Central memory CD8-positive, alpha-beta T cell (primary cell): ENCODE measurements at places on chromosomes 3 and 15.
A peak's percentile ranks its signal among the peaks of the same experiment; 100 is the strongest.

GRCh38 chr15:92132982-92133755, 260.5 kb upstream of the ST8SIA2 start:
- no peak overlapping the region for H3K4me3 ChIP-seq
- H3K27ac ChIP-seq, result no peak overlapping the region
- no peaks in the 10 kb centered on the region for H3K27me3 ChIP-seq
- no peak for DNase-seq
- peaks cover 18% of the 10 kb centered on the region for H3K36me3 ChIP-seq

DNA sequence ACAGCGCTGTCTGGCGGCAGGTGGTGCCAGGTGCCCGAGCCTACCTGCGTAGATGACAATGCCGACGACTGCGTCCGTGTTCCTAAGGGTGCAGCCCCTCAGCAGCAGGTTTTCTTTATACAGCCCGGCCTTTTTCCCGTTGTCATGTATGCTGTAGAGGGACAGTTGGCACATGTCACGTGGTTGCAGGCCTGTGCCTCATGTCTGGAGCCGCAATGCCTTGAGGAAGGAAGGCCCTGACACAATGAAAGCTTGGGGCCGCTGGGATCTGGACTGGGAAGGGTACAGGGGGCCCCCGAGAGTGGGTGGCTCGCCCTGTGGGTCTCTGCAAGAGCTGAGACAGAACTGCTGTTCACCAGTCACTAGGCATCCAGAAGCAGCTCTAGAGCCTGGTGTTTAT, 136.0 kb downstream of the ATP10A start:
- H3K4me3 ChIP-seq, result no peak overlapping the region
- no peak for DNase-seq
- H3K36me3 ChIP-seq, result peaks cover 10% of the 10 kb centered on the region

DNA sequence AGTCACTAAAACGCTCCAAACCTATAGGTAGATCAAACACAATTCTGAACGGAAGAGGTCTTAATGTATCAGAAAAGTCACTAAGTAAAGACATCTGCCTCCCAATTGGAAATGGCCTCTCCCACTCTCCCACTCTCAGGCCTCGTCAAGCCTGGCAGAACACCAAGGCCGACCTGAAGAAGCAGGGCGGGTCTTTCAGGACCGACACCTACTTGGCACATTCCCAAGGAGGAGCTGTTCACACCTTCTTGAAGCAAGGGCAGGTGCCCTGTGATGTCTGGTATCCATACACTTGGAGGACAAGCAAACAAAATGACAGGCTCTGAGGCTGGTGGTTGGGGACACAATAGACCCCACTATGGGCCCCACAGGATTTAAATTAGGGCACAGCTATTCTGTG, 30.0 kb downstream of the XXYLT1 start:
- no peaks in the 10 kb centered on the region for H3K27me3 ChIP-seq
- no peak overlapping the region for H3K27ac ChIP-seq
- peaks cover 10% of the 10 kb centered on the region for H3K4me1 ChIP-seq
- no peak overlapping the region for H3K4me3 ChIP-seq
- H3K36me3 ChIP-seq, result peaks cover 2% of the 10 kb centered on the region

- DNase-seq, result no peak
- H3K4me3 ChIP-seq, result no peak overlapping the region
- no peaks in the 10 kb centered on the region for H3K27me3 ChIP-seq
- H3K27ac ChIP-seq, result no peak overlapping the region
- H3K4me1 ChIP-seq, result no peaks in the 10 kb centered on the region
Observed at GRCh38 chr3:62557983-62558382, 184.6 kb upstream of the FEZF2 start.

DNA sequence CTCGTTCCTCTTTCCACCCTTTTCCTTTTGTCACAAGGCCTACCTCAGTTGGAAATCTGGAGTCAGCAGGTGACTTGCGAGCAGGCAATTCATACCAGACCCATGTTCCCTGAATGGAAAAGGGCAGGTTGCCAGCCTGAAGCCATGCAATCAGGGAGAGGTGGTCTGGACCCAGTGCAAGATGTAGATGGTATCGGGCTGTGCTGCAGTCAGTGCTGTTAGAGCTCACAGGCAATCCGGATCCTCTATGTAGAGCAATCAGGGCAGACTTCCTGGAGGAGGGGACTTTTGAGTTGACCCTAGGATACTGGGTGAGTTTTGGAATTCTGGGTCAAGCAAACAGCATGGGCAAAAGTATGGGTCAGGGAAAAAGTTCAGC, 18.9 kb downstream of the LOXL1 start:
- no peak overlapping the region for H3K4me3 ChIP-seq
- H3K27ac ChIP-seq, result no peak overlapping the region
- peaks cover 18% of the 10 kb centered on the region for H3K4me1 ChIP-seq
- H3K27me3 ChIP-seq, result no peaks in the 10 kb centered on the region
- no peak for DNase-seq
- peaks cover 3% of the 10 kb centered on the region for H3K36me3 ChIP-seq

DNA sequence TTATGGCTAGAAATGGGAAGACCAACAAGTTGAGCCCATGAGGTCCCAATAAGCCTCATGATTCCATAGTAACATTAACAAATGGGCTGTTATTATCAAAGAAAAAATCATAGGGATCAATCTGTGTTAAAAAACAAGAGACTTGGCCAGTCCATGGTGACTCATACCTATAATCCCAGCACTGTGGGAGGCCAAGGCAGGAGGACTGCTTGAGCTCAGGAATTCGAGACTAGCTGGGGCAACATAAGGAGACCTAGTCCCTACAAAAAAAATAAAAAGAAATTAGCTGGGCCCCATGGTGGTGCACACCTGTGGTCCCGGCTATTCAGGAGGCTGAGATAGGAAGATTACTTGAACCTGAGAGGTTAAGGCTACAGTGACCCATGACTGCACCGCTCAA, 124.8 kb downstream of the DMXL2 start:
- H3K4me1 ChIP-seq, result no peaks in the 10 kb centered on the region
- no peak overlapping the region for H3K27ac ChIP-seq
- no peak for DNase-seq
- H3K4me3 ChIP-seq, result no peak overlapping the region

DNA sequence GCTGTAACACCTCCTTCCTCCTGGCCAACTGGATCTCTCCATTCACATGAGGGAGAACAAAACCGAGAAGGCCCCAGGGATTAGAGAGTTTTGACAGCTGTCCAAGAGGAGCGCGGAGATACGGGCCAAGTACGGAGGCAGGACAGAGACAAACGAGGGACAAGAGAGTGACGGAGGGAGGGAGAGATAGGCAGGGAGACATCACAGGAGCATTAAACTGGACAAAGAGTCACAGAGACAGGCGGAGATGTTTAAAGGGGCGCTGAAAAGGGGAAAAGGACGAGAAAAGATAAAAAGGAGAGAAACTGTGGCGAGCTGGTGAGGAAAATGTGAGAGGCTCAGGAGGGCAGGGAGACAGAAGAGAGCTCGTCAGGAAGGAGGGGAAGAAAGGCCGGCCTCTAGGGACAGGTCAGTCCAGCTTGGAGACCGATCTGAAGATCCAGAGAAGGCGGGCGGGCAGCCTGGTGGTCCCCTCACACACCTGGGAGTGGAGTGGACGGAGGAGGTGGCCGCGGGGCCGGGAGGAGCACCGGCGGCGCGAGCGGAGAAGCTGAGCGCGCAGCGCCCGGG, 40.5 kb upstream of the ROPN1 start:
- DNase-seq, result no peak
- peaks cover 41% of the 10 kb centered on the region for H3K27me3 ChIP-seq
- peaks cover 6% of the 10 kb centered on the region for H3K4me1 ChIP-seq
- no peak overlapping the region for H3K27ac ChIP-seq

- no peak overlapping the region for H3K4me3 ChIP-seq
- peaks cover 7% of the 10 kb centered on the region for H3K36me3 ChIP-seq
- peaks cover 9% of the 10 kb centered on the region for H3K27me3 ChIP-seq
- no peak for DNase-seq
Observed at GRCh38 chr15:43251185-43251870, 15.4 kb downstream of the TGM5 start.

DNA sequence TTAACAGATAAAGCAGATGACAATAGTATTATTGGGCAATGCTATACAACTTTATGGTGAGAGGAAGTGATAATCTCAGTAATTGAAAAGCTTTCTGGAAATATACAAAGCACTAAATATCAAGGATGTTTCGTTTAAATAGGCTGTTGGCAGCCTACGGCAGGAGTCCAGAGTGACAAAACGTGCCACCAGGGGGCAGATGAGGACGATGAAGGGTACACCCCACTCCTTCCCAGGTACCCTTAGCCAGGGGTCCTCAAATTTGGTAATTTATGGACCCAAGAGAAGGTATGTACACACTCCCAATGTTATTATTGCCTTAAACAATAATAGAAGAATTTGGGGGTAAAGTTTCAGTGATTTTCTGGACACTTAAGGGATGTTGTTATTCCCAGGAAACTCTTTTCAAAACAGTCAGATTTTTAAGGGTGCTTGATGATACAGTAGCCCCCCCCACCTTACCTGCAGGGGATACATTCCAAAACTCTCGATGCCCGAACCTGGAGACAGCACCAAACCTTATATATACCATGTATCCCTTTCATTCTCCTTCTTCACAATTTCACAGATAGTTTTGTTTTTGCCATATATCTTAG, 1.4 kb upstream of the MAGEL2 start:
- H3K36me3 ChIP-seq, result no peaks in the 10 kb centered on the region
- no peaks in the 10 kb centered on the region for H3K27me3 ChIP-seq
- no peak for DNase-seq
- no peak overlapping the region for H3K4me3 ChIP-seq
- no peak overlapping the region for H3K27ac ChIP-seq

DNA sequence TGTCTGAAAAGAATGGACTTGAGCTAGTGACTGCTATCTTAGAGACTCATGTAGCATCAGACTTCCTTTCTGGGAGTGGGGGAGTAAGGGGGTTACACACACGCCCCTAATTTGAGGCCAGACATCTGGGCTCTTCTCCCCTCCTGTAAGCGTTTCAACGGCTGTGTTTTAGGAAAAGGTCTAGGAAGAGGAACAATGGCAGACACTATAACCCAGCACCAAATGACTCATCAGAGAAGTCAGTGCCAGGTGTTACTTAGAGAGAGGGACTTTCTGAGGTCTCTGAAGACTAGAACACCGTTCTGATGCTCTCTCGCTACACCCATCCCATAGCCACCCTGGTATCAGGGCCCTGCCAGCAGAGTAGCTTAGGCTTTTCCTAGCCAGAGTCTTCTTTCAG, 65.5 kb downstream of the SSUH2 start:
- H3K27me3 ChIP-seq, result no peaks in the 10 kb centered on the region
- no peak for DNase-seq
- H3K27ac ChIP-seq, result no peak overlapping the region
- H3K36me3 ChIP-seq, result peaks cover 2% of the 10 kb centered on the region
- no peaks in the 10 kb centered on the region for H3K4me1 ChIP-seq
- no peak overlapping the region for H3K4me3 ChIP-seq

- H3K27me3 ChIP-seq, result peaks cover 71% of the 10 kb centered on the region
- no peaks in the 10 kb centered on the region for H3K4me1 ChIP-seq
- no peak overlapping the region for H3K27ac ChIP-seq
- H3K4me3 ChIP-seq, result no peak overlapping the region
- no peaks in the 10 kb centered on the region for H3K36me3 ChIP-seq
Observed at GRCh38 chr3:124702950-124703349, 27.3 kb upstream of the UMPS start.

DNA sequence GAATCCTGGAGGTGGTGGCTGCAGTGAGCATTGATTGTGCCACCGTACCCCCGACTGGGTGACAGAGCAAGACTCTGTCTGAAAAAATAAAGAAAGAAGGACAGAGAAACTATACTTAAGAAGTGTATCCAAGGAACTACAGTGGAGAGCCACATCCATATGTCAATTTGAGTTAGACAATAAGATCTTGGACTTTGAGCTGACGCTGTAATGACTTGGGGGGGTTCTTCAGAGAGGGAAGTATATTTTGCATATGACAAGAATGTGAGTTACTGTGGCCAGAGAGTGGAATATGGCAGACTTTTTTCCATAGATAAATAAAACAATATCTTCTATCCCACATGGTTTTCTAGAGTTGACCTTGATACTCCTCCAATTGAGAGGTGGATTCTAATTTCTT, 52.6 kb upstream of the TEX264 start:
- no peak for DNase-seq
- peaks cover 4% of the 10 kb centered on the region for H3K36me3 ChIP-seq
- H3K27ac ChIP-seq, result peak overlapping the region; percentile 25
- H3K27me3 ChIP-seq, result no peaks in the 10 kb centered on the region
- no peak overlapping the region for H3K4me3 ChIP-seq
- H3K4me1 ChIP-seq, result peaks cover 32% of the 10 kb centered on the region

GRCh38 chr3:120341658-120342346, 7.4 kb downstream of the LRRC58 start:
- no peak for DNase-seq
- no peak overlapping the region for H3K27ac ChIP-seq
- peaks cover 50% of the 10 kb centered on the region for H3K4me1 ChIP-seq
- H3K4me3 ChIP-seq, result no peak overlapping the region

DNA sequence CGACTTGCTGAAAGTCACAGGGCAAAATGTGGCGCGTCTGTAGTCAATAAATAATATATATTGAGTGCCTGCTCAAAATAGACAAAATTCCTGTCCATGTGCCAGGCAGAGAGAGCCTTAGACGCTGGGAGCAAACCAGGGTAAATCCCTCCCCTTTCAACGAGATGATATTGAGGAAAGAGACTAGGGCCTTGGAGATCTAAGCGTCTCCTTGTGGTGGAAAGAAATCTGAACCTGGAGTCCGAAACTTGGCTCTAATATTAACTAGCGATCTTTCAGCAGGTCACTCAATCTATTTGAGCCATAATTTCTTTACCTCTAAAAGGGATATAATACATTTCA, 348 bp upstream of the DPP8 start:
- H3K4me3 ChIP-seq, result peak overlapping the region; percentile 84
- H3K4me1 ChIP-seq, result peaks cover 28% of the 10 kb centered on the region
- DNase-seq, result no peak
- H3K27ac ChIP-seq, result peak overlapping the region; percentile 85

DNA sequence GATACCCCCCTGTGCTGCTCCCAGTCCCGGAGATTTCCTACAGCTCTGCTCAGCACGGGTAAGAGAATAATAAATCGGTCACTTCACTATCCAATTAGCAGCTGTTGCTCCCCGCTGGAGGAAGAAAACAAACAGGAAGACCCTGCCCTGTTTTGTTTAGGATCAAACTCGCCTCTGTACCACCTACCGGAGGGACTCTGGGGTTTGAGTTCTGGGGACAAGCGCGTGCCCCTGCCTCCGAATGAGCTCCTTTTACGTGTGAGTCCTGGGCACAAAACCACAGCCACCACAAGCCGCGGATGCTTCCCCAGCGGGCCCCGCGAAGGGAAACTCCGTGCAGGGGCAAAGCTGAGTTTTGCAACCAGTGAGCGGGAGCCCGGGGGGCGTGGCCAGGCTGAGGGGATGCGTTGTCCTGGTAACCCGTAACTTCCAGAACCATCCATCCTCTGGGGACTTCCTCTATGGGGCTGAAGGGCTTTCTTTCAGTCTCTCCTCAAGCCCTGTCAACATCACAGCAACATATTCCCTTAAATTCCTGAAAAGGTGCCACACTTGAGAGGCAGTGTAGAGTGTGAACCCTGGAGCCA, 315.7 kb upstream of the PROK2 start:
- DNase-seq, result peak; percentile 46
- peaks cover 27% of the 10 kb centered on the region for H3K27me3 ChIP-seq
- peak overlapping the region; percentile 60 for H3K4me3 ChIP-seq
- peaks cover 1% of the 10 kb centered on the region for H3K36me3 ChIP-seq

- no peak overlapping the region for H3K27ac ChIP-seq
- peaks cover 2% of the 10 kb centered on the region for H3K36me3 ChIP-seq
- H3K4me1 ChIP-seq, result no peaks in the 10 kb centered on the region
- no peaks in the 10 kb centered on the region for H3K27me3 ChIP-seq
- no peak overlapping the region for H3K4me3 ChIP-seq
Observed at GRCh38 chr3:114597871-114598270, 304.0 kb downstream of the TIGIT start.

- H3K27me3 ChIP-seq, result no peaks in the 10 kb centered on the region
- no peak overlapping the region for H3K27ac ChIP-seq
- H3K4me3 ChIP-seq, result no peak overlapping the region
- no peaks in the 10 kb centered on the region for H3K36me3 ChIP-seq
- H3K4me1 ChIP-seq, result no peaks in the 10 kb centered on the region
- no peak for DNase-seq
Observed at GRCh38 chr3:104549099-104549714, 817.5 kb upstream of the ALCAM start.
